ENCODE measurements at places on chromosomes 2 and 18.

DNA sequence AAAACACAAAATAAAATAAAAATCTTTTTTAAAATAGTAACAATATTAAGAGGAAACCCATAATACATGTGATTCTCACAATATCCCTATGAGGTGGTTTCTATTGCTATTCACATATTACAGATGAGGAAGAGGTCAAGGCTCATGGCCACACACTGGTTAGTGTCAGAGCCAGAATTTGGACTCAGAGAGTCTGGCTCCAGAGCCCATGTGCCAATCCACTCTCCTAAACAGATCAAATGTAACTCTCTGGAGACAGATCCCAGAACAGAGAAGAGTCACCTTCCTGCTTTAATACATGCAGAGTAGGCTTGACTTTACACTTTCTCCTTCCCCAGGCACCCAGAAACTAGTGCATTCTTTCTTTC lies 10.1 kb upstream of the SLC11A1 start:
- DNase-seq, result no peak

- DNase-seq, result peak; percentile 74
Measured at GRCh38 chr2:134411828-134412638, 158.2 kb downstream of the MGAT5 start.

- DNase-seq, result no peak
Measured at GRCh38 chr2:190031969-190032618, 30.4 kb downstream of the MSTN start.

GRCh38 chr2:172323256-172323655 lies 104.1 kb upstream of the ITGA6 start:
- DNase-seq, result no peak

- DNase-seq, result no peak
Measured at GRCh38 chr2:141207036-141207385, 923.8 kb downstream of the LRP1B start.

GRCh38 chr2:8542381-8543059 lies 139.3 kb upstream of the ID2 start:
- no peak for DNase-seq
